Effector CD8-positive, alpha-beta T cell (primary cell): ENCODE measurements at places on chromosomes 4 and X.

GRCh38 chr4:150176547-150176946, 98.3 kb downstream of the DCLK2 start:
- no peak for DNase-seq

- DNase-seq: no peak
Observed at GRCh38 chr4:80265571-80266252, 752 bp upstream of the FGF5 start.

DNA sequence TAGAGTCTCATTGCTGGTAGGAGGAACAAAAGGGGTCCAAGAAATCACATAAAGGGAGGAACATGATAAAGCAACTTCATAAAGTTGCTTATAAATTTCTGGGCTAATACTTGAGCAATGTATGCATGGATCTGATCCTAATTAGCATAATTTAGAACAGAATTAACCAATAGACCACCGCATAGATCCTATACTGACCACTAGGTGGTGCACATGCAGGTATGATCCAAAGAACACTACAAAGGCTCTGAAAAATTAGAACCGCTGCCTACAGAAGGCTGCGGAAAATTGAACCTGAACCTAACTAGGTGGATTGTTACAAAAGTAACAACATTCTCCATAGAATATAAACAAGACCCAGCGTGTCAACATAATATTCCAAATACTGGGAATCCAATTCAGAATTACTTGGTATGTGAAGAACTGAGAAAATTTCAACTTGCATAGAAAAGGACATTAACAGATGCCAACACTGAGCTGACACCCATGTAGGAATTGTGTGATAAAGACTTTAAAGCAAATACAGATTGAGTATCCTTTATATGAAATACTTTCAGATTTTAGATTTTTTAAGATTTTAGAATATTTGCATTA, 23.3 kb downstream of the BRCC3 start:
- no peak for DNase-seq

DNA sequence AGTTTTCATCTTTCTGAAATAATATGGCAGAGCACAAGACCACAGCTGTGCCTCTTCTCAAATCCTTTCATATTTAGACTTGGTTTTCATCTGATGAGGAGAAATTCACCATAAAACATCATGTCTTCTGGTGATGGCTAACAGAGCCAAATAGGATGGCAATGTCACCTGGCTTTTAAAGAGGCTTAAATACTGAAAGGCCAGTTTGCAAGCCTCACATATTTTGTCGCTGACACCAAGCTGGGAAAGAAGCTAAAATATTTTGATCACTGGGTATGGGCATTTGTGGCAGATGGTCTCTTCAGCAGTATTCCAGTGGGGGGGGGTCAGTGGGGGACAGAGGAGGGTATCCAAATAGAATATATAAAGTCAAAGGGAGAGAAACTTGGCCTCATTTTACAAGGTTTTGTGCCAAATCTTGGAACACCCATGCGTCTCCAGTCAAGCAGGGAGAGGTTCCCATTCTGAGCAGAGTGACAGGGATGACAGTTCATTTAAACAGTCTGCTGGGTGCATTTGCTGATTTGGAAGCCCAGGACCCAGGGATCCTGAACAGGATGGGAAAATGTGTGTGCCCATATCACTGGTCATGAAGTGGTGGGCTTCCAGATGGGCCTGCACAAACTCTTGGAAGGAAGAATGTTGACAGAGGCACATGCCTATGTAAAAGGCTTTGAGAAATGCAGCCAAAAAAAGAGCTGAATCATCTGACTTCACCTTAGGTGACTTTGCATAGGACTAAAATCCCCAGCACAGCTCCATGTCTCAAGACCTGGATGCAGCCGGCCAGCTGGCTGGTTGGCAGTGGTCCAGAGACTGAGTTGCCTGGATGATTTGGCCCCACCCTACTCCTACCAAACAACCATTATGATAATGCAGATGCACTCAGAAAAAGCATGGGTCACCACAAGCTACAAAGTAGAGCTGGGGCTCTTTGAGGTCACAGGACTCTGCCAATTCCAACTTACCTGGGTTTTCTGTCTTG, 484.4 kb upstream of the NR3C2 start:
- no peak for DNase-seq

GRCh38 chr4:5018096-5018495, 1.2 kb downstream of the CYTL1 start:
- no peak for DNase-seq

DNA sequence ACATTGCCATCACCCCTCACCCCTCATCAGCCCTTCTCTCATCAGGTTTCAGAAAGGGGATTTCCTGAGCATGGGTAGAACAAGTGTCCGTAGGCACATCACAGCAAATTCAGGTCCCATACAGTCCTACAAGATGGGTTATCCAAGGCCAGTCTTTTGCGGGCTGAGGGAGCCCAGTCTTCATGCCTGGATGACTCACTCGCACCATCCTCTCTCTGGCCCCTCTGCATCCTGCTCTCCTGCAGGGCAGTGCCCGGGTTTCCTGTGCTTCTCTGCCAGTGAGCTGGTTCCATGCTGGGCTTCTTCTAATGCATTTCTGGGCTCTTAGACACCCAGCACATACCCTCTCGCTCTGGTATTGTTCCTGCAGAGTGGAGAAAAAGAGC, 7.3 kb upstream of the INTS6L start:
- no peak for DNase-seq

DNA sequence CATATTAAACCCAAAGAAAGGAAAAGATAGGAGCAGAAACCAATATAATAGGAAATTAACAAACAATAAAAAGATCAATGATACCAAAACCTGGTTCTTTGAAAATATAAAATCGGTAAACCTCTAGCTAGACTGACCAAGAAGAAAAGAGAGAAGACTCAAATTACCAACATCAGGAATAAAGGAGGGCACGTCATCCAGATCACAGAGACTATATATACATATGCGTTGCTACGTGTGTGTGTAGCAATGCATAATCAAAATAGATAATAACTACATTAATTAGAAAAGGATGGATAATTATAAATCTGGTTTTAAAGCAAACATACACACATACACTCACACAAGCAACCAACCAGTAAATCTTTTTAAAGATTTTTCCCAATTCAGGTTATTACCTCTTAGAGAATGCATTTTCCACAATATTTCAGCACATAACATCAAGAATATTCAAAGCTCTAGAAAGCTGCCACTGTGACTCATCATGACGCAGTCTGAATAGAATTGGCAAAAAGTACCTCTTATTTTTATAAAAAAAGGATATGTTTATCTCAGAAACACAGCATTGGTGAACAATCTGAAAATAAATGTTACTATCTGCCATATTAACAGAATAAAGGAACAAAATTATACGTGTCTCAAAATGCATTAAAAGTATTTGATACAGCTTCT, 41.4 kb upstream of the USP9X start:
- DNase-seq: no peak

GRCh38 chrX:63920875-63921274, 135.9 kb upstream of the ARHGEF9 start:
- no peak for DNase-seq

DNA sequence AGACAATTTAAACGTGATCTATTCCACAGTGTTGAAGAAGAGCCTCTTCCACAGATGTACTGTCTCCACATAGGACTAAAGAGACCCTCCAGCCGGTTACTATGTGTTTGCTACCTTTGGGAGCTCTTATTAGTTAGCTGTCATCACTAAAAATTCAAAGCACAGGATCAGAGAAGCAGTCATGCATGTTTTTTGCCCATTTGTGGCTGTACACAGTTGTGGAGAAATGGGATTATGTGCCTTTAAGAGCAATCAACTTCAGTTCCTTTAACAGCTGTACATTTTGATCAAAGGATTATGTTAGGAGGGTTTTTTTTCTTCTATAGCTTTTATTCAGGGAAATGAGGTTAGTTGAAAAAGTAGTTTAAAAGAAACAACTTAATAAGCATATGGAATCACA, 149.0 kb upstream of the SPOCK3 start:
- no peak for DNase-seq

- DNase-seq: no peak
Observed at GRCh38 chrX:136491832-136492231, 4.1 kb downstream of the BRS3 start.

GRCh38 chr4:114038762-114039387, 59.4 kb upstream of the ARSJ start:
- no peak for DNase-seq

- DNase-seq: no peak
Observed at GRCh38 chr4:42234817-42235216, 82.4 kb upstream of the BEND4 start.
